ENCODE measurements at places on chromosomes 11 and 22.

DNA sequence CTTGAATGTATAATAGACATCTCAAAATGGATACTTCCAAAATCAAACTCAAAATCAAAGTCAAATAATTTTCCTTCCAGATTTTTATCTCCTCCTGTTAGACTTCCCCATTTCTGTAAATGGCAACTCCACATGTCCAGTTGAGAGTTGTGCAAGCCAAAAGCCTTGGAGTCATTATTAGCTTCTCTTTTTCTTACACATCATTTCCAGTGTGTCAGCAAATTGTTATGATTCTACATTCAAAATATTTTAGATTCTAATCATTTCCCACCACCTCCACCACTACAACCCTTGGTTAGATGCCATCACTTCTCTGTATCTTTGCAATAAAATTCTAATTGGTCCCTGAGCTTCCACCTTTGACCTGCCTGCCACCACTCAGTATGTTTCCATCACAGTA, 155.7 kb downstream of the CNTN5 start:
- no peak for DNase-seq

DNA sequence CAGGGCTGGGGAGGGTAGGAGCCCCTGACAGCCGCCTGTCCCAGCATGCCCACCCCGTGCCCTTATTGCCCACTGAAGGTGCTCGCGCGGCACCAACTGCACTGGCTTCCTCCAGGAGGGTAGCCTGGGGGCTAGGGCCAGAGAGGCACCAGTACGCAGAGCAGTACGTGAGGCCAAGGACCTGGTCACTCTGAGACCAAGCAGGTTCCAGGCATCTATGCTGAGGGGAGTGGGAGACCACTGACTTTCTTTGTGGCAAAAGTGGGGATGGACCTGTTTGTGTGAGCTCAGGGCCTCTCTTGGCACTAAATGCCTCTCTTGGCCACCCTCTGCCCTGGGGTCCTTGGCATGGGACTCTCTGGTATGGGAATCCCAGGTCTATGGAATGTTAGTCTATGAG, 10.8 kb downstream of the GP1BB start:
- no peak for DNase-seq

DNA sequence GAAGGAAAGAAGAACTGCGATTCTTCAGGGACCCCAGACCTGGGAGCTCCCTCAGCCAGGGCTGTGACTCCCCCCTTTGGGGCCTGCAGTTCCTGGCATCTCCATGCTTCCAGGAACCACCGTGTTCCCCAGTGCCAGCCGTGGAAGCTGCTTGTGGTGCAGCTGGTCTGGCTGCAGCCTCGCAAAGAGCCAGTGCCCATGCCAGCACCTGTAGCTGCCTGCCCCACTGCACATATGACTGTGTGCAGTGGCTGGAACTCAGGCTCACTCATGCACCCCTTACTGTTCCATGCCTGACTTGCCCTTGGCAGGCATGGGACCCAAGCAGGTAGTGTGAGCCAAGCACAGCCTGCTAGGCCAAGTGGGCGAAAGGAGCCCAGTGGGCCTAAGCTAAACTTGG, 401.3 kb downstream of the LRRC4C start:
- no peak for DNase-seq

DNA sequence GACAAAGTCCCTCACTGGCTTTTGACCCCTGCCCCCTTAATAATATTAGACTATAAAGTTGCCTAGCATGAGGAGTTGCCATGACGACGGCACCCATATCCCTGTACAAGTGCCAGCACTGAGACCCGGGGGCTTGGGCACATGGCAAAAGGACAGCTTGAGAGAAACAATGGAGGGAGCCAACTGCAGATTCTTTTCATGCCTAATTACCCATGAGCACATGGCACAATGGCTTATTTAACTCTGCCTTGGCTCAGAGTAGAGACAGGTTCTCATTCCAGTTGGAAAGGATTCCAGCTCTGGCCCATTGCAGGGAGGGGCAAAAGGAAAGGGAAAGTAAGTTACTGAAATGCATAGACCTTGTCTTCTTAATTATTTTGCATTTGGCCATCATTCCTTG, 261.2 kb upstream of the UBASH3B start:
- DNase-seq = no peak

DNA sequence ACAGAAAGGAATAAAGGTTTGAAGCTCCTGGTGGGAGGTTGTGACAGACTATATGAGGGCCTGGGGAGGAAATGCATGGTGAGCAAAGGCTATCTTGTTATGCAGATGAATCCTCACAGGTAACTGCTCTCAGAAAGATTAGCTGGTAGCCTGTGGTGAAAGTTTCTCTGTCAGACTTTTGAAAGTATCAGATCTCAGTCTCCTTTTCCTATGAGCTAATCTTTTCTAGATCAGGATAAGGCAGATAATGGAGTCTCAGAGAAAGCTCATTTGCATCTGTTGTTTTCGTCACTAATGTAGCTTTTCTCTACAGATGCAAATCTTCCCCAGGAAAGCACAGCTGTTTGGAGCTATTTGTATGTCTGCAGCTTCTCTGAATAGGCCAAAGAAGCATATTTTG, 21.0 kb upstream of the OR6X1 start:
- no peak for DNase-seq

DNA sequence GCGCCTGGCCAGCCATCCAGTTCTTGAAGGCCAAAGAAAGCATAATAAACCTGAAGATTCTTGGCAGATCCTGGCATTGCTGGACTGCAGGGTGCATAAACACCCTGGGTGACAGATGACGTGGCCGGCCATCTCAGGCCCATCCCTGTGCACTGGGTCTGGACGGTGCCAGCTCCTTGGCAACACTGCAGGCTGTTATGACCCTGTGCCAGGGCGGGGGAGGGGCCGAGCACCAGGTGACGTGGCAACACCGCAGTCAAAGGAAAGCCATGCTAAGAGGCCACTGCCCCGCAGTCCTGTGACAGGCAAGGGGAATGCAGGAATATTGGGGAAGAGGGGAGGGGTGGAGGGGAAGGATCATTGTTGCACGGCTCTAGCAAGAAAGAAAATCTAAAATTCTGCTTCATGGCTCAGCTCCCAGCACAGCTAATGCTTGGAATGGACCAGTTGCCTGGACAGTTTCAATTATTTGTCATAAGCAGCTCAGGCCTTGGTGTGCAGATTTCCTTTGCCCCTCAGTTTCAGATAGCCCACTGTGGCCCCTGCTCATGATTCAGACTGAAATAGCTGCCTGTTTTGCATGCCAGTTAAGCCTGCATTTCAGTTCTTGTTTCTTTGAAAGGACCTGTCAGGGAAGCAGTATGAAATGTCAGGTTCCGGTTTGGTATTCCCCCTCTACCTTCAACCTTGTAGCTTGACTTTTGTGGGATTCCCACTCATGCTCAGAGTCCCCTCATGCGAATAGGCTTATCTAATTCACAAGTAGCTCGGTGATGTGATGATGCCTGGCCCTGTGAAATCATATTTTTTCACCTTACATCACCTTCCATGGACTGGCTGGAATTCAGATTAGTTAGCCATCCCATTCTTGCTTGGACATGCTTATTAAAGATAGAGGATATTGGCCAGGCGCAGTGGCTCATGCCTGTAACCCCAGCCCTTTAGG, 29.7 kb upstream of the DDX6 start:
- no peak for DNase-seq

DNA sequence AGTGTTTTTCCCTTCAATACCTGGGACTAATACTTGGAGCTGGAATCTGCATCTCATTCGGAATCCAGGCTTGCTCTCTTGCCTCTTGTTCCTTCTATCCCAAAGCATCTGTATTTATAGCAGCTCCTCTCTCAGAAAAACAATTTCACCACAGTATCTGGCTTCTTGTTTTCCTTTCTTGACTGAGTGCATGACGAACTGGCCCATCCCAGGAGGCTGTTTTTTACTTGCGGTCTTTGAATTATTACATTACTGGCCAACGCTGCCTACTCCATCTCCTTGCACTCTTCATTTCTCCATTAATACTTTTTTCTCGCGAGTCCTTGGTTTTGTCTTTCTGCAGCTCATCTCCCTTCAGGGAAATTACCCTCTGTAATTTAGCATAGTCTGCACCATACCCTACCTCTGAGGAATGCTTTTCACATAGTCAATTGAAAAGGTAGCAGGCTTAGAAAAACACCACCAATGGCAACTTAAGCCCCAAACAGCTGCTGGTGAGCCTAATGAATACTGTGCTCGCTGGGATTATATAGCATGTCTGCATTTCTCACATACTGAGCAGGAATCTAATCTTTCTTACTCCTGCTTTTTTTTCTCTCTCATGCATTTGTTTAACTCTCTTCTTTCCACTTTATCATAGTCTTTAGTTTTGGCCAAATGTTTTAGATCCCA, 277.4 kb upstream of the SESN3 start:
- no peak for DNase-seq

GRCh38 chr11:6627762-6628241, 8.6 kb upstream of the TPP1 start:
- no peak for DNase-seq

GRCh38 chr11:117808784-117809183, 11.8 kb upstream of the DSCAML1 start:
- DNase-seq = no peak

- DNase-seq = no peak
Measured at GRCh38 chr11:27563201-27563600, 56.6 kb upstream of the LIN7C start.

DNA sequence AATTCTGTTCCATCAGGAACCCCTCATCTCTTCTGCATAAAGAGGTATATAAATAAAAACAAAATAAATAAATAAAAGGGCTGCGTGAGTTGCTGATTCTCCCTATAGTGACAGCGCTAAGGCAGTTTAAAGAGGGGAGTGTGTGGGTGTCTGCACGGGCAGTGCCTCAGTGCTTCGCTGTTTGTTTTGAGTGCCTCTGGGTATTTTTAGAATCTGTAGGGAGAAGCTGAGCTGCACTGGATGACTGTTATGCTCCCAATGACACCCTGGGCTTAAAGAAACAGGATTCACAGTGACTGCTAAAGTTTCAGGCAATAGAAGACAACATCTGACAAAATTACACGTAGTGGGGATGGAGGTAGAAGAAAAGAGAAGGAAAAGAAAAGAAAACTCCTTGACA, 38.8 kb downstream of the SLC1A2 start:
- DNase-seq = no peak

All from A673 (cell line).